ENCODE measurements at places on chromosomes 7 and 10.

- DNase-seq: no peak
Observed at GRCh38 chr10:52999258-52999657, 226.7 kb upstream of the MBL2 start.

- no peak for DNase-seq
Observed at GRCh38 chr10:48556065-48556464, 48.8 kb downstream of the ARHGAP22 start.

GRCh38 chr7:49151146-49151545 lies 226.8 kb downstream of the CDC14C start:
- no peak for DNase-seq

DNA sequence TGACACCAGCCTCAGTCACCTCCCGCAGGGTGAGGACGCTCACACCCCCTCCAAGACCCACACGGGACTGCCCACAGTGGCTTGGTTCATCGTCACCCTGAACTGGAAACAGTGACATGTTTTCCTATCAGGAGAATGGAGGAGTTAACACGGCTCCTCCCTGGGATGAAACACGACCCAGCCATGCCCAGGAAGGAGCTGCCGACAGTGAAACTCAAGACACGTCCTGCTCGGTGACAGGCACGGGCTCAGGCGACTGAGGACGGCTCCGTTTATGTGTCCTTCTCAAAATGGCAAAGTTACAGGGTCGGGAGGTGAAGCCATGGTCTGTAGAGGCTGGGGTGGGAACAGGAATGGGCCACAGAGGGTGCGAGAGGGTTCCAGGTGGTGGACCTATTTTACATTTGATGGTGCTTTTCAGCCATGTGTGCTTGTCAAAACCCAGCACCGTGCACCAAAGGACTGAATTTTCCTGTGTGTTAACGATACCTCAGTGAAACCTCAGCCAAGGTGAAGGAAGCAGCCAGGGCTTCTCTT lies 272.4 kb downstream of the ADARB2 start:
- DNase-seq: no peak

GRCh38 chr7:15481132-15481531 lies 80.7 kb downstream of the AGMO start:
- no peak for DNase-seq

DNA sequence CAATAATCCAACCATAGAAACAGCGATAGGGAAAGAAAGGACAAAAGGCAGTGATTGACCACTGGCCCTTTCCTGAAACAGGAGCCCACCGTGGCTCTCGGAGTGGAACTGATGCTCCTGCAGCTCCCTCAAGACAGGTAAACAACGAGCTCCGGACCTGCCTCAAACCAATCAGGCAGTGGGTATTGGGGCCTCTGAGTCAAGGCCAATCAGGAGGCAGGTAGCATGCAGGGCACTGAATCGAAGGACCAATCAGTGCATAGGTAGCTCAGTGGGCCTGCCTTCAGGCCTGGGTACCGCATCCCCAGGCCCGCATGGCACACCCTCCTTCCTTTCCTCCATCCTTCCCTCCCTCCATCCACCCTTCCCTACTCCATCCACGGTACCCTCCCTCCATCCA lies 425.1 kb upstream of the MGMT start:
- no peak for DNase-seq

DNA sequence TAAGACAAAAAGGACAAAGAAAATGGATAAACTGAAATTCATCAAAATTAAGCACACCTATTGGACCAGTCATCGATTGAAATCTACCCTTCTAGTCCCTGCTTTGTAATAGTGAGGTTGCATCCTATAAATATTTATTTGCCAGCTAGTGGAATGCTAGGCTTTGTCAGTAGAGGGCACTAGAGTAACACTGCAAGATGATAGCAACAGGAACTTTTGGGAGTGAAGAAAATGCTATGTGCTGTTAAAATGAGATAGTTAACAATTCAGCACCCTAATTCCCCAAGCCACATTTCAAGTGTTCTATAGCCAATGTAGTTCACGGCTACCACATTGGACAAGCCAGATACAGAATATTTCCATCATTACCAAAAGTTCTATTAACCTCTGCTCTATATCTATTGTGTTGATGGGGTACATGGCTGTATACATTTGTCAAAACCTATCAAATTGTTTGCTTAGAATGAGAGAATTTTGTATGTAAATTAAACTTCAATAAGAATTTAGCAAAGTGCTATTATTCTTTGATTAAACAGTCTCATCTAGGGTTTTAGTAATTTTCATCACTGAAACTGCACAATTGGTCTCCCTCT lies 69.8 kb downstream of the LSMEM1 start:
- DNase-seq: peak; percentile 17

- peak; percentile 41 for DNase-seq
Observed at GRCh38 chr10:122565766-122566206, 5.2 kb downstream of the DMBT1 start.

DNA sequence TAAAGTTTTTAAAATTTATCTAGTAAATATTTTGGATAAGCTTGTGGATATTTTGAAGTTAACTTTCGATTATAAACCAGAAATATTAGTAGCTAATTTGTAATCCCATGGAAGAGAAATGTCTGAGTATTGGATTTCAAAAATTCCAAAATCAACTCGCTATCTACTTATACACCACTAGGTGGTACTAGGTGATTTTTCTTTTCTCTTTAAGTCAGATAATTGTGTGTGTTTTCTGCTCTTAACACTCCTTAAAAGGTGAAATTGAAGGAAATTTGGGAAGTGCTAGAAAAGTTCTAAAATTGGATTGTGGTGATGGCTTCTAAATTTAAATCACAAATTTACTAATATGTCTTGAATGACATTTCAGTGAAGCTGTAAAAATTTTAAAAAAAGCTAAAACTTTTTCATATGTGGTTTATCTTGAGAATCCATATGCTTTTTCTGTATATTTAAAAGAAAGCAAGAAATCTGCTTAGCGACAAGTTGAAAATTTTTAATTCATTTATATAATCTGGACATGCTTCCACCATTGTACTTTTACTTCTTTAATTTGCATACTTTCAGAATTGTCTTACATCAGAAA lies 90.2 kb downstream of the IPMK start:
- DNase-seq: no peak

DNA sequence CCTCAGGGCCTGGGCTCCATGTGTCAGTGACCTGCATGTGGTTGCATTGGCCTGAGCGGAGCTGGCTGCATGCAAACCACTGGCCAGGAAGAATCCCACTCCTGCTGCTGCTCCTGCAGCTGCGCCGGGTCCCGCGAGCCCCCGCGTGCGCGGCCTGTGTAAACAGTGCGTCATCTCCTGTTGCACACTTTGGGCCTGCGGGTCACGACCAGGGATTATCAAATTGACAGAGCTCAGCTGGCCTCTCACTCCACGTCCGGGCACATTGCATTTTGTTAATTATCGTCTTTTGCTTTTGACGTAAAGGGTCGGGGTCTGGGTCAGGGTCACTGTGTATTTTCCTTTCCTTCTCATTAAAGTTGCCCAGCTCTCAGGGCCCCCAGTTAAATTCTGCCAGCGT lies 132.6 kb downstream of the RGS10 start:
- DNase-seq: no peak

- no peak for DNase-seq
Observed at GRCh38 chr10:62376071-62377025, 2.2 kb downstream of the ZNF365 start.

- DNase-seq: no peak
Observed at GRCh38 chr7:121301446-121302213, 27.2 kb upstream of the WNT16 start.

DNA sequence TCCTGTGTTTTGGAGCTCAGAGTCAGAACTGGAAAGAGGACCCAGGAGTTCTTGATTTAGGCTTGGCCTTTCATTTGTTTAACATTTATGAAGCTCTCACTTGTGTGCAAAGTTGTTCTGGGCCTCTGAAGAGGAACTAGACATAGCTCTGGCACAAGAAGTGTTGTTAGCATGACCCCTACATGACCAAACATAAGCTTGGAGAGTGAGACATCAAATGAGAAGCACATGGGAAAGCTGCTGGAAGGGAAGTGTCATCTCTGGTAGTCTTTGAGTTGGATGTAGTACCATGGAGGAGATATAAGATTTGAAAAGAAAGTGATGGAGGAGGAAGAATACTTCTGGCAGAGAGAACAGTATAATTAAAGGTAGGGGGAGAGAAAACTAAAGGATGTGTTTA lies 370.1 kb downstream of the ADRA2A start:
- no peak for DNase-seq

DNA sequence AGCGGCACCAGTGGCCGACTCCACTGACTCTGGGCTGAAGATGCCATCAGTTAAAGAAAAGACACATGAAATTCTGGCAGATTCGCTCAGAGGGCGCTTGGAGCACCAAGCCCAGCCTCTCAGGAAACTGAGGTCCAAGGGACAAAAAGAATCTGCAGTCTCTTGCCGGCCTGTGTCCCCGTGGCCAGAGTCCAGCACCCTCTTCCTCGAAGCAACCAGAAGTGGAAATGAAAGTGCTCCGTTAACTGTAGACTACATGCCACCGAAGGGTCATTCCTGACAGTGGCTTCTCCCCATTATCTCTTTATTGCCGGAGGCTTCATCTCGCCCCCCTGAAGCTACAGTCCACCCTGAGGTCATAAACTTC lies 1.0 kb upstream of the CHST15 start:
- no peak for DNase-seq

- no peak for DNase-seq
Observed at GRCh38 chr10:100357059-100357858, 10.2 kb downstream of the SCD start.

- DNase-seq: no peak
Observed at GRCh38 chr7:130719541-130719940, 14.5 kb downstream of the KLF14 start.

DNA sequence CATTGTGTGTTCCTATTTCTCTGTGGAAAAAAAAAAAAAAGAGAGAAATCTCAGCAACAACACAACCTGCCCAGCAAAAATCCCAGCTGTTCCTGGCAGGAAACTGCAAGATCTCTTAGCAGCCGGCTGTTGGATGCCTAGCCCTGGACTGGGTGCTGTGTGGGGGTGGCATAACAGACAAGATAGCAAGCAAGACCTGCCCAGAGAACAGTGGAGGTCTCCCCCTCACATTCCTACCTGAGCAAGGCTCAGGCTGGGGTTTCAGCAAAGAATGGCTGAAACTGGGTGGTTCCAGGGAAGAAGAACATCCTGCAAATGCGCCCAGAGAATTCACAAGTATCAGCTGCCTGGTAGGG lies 248.8 kb upstream of the ZMIZ1 start:
- DNase-seq: no peak

DNA sequence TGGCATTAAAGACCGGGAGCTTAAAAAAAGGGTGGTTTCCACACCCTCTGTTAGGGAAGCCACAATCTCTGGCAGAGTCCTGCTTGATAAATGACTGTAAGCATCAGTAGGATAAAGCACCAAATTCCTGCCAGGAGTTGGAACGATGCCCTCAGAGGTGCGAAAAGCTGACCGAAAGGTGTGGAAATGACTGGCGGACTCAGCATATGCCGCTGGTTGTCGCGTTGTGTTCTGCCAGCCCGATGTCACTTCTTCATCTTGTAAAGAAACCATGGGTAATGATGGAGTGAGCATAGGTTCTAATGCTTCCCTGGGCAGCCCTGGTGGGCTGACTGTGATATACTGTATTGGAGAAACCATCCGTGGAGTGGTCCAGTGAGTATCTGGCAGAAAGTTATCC lies 62.4 kb downstream of the KIAA1549 start:
- DNase-seq: no peak

- DNase-seq: no peak
Observed at GRCh38 chr7:80785961-80786536, 132.8 kb downstream of the SEMA3C start.

DNA sequence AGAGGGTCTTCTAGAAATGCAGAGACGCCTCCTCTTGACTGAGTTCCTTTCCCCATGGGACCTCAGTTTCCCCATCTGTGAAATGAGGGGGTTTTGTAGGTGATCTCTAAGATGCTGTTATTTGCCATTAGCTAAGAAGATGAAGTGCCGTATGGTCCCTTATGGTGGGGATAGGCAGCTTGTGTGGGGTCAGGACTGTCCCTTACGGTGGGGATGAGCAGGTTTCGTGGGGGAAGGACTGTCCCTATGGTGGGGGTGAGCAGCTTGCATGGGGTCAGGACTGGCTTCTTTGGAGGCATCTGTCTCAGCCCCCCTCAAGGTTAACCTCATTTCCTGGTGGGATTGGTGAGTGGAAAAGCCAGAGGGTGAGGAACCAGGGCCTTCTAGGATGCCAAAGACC lies 148.3 kb upstream of the GPR26 start:
- DNase-seq: no peak

GRCh38 chr7:45225311-45225947 lies 67.8 kb downstream of the RAMP3 start:
- no peak for DNase-seq

- DNase-seq: no peak
Observed at GRCh38 chr7:54783952-54784351, 24.9 kb upstream of the SEC61G start.

GRCh38 chr7:41326616-41327015 lies 376.3 kb downstream of the INHBA start:
- no peak for DNase-seq

GRCh38 chr7:94008537-94008936 lies 4.4 kb upstream of the BET1 start:
- no peak for DNase-seq

GRCh38 chr7:128831178-128831993 lies 1.2 kb downstream of the FLNC start:
- DNase-seq: no peak

DNA sequence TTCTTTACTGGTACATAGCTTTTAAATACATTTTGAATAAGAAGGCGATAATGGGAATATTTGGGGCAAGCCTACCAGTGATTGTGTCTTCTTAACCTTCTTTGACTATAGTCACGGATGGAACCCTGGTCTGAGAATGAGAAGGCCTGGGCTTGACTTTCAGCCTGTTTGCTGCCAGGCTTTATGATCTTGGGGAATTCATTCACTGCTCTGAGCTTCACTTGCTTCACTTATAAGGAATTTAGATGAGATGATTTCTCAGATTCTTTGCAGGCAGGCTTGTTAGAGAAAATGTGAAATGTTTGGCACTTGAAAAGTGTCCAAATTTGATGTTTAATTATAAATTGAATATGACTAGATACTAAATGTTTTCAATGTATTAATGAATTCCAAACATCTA lies 42.5 kb downstream of the NUP205 start:
- DNase-seq: no peak

DNA sequence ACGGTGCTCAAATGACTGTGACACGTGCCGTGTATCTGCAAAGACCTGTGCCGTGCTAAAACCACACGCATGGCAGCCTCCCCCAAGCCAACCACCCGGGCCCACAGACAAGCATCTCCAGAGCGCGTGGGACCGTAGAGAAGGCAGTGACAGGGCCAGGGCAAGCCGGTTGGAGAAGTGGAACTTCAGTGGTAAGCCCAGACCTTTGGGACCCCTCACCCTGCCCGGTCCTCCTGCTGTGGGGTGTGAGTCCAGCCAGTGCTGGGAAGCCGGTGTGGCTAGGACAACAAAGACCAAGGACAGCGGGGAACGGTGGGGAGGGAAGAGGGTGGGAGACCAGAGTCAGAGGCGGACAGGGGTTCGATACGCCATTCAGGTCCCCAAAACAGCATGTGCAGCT lies 476.2 kb downstream of the DNAJB6 start:
- no peak for DNase-seq

GRCh38 chr7:17301471-17302456 lies 3.3 kb downstream of the AHR start:
- DNase-seq: no peak

Data from AG04449 (cell line).